ENCODE measurements at places on chromosomes 2 and 18.

DNA sequence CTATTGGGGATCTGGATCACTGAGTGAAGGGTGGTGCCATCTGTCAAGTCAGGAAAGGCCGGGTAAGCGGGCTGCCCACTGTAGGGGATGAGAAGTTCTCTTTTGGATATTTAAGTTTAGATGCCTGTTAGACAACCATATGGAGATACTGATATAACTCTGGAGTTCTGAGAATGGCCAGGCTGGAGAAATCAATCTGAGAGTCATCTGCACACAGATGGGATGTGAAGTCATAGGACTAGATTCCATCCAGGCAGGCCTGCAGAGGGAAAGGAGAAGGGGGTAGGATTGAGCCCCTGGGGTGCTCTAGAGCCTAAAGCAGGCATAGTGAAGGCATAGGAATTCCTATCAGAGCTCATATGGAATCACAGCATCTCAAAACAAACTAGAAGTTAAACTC, 30.1 kb downstream of the SPRED2 start:
- DNase-seq = no peak

- no peak for DNase-seq
These were observed 27.1 kb upstream of the SULT1C3 start for GRCh38 chr2:108212671-108213070.

DNA sequence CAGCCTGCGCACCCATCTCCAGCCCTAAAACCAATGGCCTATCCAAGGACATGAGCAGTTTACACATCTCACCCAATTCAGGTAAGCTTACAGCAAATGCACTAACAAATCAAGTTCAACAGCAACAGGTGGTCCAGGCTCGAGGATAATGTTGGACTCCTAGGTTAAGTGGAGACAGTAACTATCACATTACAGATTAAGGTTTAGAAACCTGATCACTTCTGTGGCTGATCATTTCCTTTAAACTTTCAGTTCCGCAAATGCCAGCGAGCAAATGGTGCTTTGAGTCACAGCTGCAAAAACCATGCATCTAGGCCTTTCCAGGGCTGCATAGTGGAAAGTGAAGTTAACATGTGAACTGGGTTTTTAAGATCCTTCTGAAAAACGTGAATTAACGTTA, 259.4 kb downstream of the GBX2 start:
- no peak for DNase-seq

DNA sequence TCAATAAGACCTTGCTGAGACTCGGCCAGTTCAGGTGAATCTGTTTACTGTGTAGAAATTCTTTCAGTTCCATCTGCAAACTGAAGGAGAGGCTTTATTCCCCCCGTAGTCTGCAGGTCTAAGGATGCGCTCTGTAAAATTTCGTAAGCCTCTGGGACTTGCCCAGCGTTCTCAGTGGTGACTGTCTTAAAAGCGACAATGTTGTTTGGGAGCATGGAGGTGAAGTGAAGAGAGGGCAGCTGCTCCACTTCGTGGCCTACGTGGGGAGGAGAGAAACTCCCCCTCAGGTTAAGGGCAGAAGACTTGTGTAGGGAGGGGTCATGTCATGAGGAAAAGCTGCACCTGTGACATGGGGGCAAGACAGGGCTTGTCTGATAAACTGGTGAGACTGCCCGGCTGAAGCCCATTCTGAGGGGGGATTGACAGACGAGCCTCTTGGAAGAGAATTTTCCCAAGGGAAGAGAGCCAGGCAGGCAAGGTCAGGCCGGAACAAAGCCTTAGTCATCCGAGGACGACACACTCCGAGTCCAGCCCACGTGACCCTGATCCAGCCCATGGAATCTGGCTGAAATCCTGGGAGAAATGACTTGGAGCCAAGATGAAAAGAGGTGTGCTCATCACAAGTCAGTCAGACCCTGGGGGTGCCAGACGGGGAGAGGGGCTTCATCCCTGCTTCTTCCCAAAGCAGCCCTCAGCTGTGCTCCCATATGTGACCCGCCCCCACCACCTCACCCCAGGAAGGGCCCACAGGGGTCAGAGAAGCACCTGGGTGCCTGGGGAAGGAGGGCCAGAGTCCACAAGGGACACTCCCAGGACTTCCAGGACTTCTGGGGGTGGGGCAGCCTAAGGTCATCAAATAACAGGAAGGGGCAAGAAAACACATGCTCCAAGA, 88.5 kb upstream of the SH3BP4 start:
- DNase-seq = no peak

DNA sequence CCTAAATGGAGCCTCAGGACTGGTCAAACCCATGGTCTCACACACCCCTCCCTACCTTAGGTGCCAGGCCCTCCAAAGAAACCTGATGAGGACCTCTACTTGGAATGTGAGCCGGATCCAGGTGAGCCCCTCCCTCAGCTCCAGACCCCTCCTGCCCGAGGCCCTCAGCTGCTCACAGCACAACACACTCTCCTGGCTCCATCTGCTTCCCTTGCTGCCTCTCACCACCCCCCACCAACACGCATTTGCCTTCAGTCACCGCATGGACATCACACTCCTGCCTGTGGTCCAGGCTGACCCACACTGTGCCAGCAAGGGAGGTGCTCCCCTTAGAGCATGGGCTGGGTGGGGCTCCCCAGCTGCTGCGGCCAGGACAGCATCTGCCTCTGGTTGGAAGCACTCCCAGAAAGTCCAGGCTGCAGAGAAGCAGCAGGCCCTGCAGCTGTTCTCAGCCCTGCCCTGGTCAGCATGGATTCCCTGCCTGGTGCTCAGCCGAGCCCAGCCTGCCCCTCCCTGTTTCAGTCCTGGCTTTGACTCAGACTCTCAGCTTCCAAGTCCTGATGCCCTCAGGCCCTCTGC, 15.1 kb downstream of the SH2D6 start:
- no peak for DNase-seq
